Esophagus muscularis mucosa (tissue), 4 donors: ENCODE measurements at places on chromosomes 2 and 18.

GRCh38 chr2:124702777-124703176 lies 677.7 kb downstream of the CNTNAP5 start:
- no peak for DNase-seq

- no peak for DNase-seq
Observed at GRCh38 chr2:64274399-64275173, 130.4 kb upstream of the PELI1 start.

- no peak for DNase-seq
Observed at GRCh38 chr2:236687296-236687965, 117.8 kb downstream of the ACKR3 start.

GRCh38 chr18:39464006-39464405 lies 1898.4 kb upstream of the CELF4 start:
- no peak for DNase-seq

GRCh38 chr2:234931371-234931770 lies 20.4 kb upstream of the SH3BP4 start:
- DNase-seq: no peak

- no peak for DNase-seq
Observed at GRCh38 chr2:215664847-215665525, 229.1 kb upstream of the FN1 start.

DNA sequence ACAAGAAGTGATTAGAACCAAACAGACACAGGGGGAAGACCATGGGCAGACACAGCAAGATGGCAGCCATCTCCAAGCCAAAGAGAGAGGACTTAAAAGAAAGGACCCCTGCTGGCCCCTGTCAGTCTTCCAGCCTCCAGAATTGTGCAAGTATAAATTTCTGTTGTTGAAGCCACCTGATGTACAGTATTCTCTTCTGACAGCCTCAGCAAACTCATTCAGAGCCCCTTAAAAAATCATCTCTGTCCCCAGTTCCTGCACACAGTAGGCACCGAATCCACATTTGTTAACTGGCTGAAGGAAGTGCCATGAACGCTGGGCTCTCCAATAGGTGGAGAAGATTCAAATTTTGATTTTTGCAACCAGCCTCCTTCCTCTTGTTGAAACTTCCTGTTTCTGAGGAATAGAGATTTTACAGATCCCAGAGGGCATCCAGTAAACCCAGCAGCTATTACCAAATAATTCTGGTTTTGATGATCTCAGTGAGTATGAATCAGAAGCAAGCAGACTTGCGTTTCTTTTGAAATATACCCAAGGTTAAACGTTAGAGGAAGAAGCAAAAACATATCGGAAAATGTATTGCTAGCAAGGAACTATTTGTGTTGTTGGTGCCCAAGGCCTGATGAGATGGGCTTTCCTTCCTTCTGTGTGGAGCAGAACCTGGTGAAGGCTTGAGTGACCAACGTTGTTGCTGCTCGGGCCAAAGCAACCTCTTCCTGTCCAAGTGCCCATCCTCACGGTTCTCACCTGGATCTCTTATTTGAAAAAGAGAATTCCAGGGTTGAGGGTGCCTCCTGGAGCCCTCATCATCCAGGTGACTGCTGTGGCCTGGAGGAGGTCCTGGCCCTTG lies 47.7 kb upstream of the PLB1 start:
- DNase-seq: no peak

- no peak for DNase-seq
Observed at GRCh38 chr2:29314816-29315571, 199.8 kb downstream of the CLIP4 start.

DNA sequence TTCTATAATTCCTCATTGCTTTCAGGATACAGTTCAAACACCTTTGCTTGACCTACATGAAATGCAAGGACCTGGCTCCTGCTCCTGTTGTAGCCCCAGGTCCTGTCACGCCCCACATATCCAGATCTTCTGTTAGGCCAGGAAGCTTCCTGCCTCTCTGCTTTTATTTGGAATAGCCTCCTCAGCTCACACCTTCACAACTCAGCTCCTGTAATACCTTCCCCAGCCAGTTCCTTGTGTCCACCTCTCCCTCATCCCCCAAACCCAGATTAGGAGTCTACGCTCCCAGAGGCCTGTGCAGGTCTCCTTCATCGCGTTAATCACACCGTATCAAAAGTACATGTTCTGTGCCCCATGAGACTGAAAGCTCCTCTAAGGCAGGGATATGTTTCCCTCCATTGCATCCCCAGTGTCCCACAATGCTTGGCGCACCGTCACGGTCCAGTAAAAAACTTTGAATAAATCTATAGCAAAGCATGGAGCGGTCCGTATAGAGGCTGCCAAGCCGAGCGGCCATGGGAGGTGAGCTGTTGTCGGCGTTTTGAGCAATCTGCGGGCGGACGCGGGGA lies 371 bp downstream of the MDH1B start:
- DNase-seq: no peak

DNA sequence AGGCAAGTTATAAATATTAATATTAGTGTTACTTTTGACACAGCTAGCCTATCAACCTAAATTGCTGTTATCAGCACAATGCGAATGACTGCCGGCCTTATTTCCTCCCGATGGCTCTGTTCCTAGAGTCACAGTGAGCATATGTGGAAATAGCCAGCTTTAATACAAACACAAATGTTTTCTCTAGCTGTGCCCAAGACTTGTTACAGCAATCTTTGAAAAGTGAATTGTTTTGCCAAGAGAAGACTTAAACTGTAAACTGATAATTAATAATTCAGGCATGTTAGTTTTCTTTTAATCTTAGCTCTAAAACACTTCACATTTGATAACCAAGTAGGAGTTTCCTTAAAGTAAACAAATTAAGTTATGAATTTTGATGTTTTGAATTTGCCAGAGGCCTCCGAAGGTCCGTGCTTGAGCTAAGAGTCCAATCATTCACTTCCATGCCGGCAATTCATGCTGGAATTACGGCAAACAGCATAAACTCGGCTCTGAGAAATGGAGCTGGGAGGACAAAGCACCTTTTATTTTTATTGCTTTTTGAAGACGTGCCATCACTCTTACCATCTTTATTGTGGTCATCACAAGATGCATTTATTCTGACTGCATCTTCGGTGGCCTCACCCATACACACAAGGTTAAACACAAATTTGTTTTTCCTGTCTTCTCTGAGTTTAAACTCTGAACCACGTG lies 184.5 kb upstream of the CWC22 start:
- DNase-seq: no peak

DNA sequence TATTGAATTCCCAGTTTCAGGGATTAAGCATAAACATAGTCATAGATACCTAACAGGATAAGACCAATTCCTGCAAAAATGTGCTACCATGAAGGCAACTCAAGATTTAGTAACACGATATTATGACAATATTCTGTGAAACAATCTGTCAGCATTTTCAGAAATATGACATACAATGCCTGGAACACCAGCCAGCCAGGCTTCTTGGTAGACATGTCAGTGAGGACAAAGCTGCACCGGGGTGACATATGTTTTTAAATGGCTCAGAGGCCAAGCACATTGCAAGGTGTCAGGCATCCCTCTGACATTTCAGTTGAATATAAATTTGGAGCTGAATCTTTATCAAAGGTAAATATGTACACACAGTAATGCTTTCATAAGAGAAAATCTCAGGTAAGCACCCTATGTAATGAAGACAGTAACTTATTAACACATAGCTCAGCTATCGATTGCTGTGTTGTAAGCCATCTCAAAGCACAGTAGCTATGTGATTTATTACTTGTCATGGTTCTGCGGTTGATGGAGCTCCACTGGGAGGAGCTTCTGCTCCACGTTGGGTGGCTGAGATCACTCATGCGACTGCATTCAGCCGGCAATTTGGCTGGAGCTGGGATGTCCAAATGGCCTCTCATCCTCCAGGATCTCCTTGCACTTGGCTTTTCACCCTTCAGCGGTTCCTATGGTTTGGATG lies 31.9 kb upstream of the EML6 start:
- DNase-seq: no peak

DNA sequence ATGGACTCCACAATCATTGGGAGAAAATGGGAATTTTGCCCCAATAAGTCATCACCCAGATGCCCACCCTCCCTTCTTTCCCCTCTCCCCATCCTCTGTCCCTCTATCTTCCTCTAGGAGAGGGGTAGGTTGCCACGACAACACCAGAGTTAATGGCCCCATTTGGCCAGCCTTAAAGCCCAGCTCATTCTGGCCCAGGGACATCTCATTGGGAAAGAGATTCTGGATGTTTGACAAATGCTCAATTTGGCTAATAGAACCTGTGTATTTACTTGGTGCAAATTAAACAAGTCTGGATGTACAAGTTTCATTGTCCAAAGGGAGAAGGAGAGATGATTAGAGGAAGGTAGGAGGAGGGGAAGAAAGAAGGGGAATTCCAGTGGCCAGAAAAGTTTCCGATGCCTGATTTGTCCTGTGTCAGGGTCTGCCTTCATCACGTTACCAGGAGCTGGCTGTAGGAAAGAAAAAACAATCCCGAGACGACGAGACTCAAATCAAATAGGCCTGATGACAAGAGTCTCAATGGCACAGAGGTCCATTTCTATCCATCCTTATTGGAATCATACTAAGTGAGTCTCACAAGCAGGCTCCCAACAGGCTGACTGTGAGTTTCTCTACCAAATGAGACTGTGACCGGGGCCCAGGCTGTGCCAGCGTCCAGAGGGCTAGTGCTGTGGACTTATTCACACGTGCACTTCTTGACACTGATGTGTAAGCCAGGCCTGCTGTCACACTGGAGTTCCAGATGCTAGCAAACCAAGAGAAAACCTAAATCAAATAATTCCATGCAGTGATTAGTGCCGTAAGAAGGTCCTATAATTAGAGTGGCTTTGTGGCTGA lies 265.2 kb upstream of the APCDD1 start:
- no peak for DNase-seq

DNA sequence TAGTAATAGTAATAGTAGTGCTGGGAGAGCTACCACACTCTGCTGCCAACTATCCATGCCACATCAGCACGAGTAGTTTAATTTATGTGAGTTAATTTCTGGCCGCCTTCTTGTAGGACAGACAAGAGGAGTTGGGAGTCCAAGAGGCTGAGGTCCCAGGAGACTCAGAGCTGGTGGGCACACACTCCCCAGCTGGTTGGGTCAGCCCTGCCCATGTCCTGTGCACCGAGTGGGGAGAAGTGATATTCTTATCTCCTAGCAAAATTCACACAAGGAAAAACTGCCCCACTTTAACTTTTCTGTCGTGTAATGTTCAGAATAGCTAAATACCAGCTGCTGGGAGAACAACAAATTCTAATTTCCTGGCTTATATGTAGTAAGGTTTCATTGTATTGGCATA lies 15.2 kb upstream of the MAP4K4 start:
- DNase-seq: no peak

- peak; percentile 90 for DNase-seq
Observed at GRCh38 chr2:11097038-11097720, 58.1 kb upstream of the SLC66A3 start.

DNA sequence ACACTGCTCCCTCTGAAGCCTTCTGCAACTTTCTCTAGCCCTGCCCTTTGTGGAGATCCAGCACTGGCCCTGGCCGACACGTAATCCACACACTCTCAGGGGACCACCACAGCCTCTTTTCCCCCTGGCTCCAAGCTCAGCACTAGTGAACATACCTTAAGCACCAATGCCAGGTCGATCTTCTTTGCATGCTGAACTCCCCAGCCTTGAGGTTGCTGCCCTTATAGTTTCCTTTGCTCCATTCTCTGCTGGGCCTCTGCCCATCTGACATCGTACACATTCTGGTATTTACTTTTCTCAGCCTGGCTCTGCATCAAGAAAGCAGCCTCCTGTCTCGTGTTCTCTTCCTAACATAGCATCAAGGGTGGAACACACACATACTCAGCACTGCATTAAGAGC lies 361.5 kb downstream of the LPIN1 start:
- no peak for DNase-seq

DNA sequence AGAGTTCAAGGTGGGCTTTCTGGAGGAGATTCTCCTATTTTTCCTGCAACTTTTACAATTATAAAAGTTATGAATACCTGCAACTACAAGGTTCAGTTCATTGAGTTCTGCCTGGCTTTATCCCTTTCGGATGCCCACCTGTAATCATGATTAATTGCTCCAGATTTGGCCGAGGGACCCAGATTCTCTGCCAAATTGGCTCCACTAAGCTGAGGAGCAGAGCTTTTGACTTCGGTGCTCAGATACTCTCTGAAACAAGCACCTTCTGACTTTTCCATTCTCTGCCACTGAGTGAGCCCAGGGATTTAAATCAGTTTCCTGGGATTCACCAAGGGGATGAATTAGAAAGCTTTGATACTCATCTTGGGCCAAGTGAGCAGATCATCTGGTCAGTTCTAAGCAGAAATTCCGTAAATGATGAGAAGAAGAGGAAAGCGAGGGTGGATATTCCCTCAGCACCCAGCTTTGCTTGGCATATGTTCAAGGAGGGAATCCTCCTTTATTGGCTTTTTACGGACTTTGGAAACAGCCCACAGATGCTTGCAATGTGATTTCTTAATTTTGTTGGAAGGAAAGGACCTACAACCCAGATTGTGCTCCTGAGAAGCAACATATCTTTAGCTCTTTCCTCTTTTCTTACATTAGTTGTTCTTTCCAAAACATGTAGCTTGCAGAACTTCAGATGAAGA lies 179.2 kb downstream of the SETBP1 start:
- DNase-seq: no peak

DNA sequence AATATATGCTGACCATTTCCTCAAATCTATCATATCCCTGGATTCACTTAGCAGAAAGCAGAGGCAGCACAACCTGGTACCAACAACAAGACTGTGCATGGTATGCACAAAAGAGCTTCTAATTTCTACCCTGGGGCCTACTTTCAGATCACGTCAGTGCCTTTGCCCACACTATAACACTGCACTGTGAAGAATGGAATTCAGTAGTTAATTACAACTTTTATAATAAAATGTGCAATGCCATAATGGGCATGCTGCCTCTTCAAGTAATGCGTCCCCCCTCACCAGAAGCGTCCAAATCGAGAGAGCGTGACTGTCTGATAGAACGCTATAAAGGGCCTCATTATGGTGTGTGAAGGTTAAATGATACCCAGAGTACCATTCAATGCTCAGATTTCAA lies 328.1 kb upstream of the PKDCC start:
- no peak for DNase-seq

DNA sequence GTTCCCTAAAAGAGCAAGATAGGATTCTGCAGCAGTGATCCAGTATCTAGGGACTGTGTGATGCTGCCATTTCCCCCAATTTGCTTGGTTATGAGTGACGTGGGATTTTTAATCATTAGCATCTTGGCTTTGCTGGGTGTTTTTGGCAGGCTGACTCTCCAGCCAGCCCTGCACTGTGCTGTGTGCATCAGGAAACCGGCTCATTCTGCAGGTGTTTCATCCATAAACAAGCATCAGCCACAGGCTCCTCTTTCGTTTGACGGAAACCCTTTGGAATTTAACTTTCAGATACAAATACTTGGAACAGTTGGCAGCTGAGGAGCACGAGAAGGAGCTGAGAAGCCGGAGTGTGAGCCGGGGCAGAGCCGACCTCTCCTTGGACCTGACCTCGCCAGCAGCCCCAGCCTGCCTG lies 135.9 kb downstream of the TPGS2 start:
- no peak for DNase-seq

- DNase-seq: no peak
Observed at GRCh38 chr18:40179729-40180461, 1775.1 kb upstream of the PIK3C3 start.

GRCh38 chr2:179817181-179817841 lies 44.1 kb downstream of the ZNF385B start:
- DNase-seq: no peak

- DNase-seq: no peak
Observed at GRCh38 chr18:73636355-73636754, 511.3 kb downstream of the FBXO15 start.
